ENCODE measurements at places on chromosomes 4 and X.

DNA sequence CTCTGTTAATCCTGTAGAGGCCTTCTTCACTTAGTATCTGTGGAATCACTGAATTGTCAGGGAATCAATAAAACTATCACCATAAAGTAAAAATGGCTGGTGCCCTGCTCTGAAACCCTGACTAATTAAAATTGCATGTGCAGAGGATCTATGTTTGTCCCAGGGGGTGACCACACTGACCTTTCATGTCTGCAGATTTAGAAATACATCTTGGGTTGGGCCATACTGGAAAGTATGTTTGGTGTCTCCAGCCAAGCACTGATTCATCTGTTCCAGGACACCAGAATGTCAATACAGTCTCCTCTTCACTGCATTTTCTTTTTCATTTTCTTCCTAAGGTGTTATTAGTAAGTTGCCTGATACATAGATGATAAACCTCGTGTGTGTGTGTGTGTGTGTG lies 490.9 kb upstream of the INTU start:
- no peak for DNase-seq

DNA sequence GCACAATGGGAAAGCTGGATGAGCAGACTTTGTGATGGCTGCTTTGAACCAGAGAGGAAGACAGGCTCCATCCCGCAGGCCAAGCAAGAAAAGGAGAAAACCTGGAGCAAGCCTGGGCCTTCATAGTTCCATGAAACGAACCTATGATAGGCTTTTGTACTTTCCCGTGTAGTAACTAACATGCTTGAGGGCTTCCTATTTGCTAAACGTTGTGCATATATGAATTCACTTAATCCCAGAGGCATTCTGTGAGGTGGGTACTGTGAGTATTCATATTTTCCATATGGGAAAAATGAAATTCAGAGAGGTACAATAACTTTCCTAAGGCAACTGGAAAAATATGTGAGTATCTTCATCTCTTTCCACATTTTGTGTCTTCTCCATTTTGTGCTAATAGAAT lies 13.6 kb upstream of the APBB2 start:
- DNase-seq, result no peak

- no peak for DNase-seq
Observed at GRCh38 chr4:13599159-13599558, 28.4 kb downstream of the BOD1L1 start.

DNA sequence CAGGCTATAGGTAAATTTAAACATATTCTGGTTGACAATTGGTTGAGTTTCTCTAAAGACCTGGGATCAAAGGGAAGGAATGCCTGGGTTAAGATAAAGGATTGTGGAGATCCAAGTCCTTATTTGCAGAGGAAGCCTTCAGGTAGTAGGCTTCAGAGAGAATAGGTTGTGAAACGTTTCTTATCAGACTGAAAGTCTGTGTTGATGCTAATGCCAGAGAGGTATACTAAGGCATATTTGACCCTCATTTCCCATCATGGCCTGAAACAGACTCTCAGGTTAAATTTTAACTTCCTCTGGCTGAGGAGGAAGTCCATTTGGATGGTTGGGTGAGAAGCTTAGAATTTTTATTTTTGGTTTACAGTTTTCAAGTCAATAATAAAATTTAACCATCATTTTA lies 48.1 kb downstream of the UGT2A2 start:
- DNase-seq, result no peak

GRCh38 chr4:126777649-126778048 lies 855.1 kb upstream of the INTU start:
- DNase-seq, result no peak

DNA sequence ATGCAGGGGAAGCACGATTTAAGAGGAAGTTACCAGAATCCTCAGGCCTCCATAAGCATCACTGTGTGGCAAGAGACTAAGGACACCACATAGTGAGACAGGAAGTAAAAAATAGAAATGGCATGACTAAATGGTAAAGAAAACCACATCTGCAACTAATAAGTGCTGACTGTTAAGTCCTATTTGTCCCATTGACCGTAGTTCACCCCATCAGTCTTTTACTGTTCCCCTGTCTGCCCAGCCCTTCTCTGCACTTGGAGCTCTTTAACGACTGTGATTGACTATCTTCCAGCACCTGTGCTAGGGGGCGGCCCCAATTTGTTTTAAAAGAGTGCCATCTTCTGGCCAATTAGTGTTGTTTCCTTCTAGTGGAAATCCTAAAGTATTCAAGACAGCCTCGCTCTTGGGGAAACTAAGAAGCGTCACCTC lies 94.2 kb downstream of the MAOA start:
- peak; percentile 42 for DNase-seq

DNA sequence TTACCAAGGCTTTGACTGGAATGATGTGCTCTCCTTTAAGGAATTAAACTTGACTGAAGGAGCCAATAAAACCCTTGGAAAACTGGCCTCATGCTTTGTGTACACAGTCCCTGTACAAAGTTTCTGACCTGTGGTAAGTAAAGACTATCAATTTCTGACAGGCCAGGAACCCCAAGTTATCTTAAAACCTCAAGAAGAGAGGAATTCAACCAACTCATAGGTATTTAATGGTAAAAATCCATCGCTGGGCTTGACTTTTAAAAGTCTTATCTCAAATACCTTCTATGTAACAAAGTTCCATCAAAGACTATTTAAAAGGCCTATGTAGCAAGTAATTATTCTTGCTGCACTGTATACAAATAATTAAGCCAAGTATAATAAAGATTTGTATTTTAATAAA lies 103.7 kb upstream of the TENT5D start:
- no peak for DNase-seq

DNA sequence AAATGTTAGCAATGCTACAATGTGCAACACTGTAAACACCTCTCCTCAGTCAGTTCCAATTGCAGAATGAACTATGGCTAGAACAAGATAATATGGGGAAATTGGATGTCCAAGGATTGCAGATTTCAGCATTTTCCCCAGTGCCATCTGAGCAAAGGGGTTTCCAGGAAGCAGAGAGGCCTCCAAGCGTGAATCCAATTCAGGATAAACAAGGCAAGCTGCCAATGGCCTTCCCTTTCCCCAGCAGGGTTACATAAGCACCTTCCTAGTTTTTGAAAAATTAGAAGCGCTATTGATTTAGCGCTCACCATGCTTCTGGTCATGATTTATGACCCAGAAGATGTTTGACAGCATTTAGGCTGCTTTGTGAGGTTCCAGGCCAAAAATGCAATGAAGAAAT lies 223.0 kb upstream of the GATB start:
- no peak for DNase-seq

DNA sequence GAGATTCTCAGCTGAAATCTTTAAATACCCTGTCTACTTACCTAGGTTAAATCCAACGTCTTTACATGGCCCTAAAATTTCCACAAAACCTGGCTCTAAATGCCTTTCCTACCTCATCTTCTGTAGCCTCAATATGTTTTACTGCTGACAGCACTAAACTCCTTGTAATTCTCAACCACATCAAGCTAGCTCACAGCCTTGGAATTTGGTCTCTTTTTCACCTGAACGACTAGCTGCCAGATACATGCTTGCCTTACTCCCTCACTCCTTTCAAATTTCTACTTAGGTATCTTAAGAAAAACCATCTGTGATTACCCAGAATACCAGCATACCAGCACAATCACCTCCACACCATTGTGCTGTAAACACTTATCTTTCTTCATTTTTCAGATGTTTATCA lies 635.6 kb upstream of the PCDH10 start:
- no peak for DNase-seq

DNA sequence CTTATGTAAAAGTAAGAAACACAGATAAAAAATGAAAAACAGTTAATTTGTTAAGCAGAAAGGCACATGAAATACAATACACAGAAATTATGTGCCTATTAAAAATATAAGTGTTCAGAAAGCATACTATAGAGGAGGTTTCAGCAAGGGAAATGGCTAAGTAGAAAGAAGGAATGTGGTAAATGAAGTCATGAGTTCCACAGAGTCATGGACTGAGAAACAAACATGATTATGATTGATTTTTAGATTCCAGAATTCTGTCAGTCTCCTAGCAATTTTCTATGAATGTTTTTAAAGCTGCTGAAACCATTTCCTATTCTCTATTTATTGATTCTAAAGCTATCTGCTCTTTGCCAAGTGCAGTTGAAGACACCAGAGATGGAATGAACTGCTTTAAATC lies 1398.4 kb downstream of the ARAP2 start:
- DNase-seq, result no peak

DNA sequence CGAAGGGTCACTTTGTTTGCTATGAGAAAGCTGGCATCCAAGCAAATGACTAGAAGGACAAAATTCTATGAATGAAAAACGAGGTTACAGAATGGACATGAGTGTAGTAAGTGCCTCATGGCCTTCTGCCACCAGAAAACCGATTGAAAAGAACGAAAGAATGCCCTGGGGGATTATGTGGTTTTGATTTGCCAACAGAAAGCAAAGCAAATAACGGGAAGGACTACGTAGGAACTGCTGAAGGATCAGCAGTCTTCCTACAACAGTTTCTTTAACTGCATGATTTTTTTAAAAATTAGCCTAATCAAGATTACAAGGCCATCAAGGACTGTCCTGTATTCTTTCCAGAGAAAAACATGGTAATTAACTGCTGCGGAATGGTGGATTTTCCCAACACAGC lies 50.6 kb downstream of the NRK start:
- DNase-seq, result no peak

DNA sequence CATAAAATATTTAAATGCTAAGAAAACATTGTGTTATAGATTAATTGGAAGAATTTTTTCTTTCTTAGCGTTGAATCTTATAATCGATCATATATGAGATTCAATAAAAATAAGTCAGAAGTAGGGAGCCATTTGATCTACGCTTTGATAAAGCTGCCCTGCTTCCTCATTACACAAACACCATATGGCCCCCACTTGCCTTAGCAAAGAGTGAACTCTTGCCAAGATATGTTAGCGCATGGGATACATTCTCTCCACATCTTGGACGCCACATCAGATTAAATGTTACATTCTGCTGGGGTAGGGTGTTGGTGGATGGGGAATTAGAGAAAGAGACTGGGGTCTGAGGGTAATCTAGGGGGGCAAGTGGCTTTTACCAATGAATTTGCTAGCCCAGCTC lies 207.7 kb upstream of the MID1 start:
- DNase-seq, result peak; percentile 66

DNA sequence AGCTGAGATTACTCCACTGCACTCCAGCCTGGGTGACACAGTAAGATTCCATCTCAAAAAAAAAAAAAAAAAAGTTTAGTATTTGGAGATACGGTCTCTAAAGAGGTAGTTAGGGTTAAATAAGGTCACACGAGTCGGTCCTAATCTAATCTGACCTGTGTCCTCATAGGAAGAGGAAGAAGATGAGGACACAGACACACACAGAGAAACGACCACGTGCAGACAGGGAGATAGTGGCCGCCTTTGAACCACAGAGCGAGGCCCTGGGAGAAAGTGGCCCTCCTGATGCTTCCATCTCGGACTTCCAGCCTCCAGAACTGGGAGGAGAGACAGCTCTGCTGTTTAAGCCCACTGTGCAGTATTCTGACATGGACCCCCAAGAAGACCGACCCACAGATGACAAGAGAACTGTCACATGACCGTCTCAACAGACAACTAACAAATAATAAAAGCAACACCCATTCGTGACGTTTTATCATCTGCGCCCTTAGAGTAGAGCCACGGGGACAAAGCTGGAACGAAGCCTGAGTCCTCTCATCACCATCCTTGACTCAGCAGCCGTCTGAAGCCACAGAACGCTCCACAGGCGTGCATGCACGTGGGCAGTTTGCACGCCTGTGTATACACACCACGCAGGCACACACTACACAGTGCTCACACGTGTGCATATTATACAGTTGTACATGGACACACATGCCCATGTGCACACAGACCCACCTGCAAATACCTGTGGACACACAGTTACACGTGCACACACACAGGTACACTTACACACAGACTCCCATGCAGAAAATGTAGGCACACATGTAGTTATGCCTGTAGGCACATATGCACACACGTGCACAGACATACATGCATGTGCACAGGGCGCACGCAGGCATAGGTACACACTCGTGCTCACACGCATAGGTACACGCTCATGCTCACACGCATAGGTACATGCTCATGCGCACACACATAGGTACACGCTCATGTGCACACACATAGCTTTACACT lies 51.7 kb downstream of the FAM53A start:
- no peak for DNase-seq

DNA sequence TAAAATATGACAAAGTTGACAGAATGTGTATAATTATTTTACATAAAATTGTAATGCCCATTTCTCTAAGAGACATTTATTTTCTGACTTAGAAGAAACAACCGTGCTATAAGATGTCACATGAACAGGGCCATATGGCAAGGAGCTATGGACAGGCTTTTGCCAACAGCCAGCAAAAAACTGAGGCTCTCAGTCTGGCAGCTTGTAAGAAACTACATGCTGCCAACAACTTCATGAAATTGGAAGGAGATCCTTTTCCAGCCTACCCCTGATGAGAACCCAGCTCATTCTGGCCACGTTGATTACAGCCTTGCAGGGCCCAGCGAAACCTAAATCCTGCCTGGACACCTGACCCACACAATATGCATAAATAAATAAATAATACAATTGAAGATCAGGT lies 250.3 kb upstream of the ARSJ start:
- DNase-seq, result peak; percentile 57

GRCh38 chr4:77930154-77930639 lies 67.6 kb downstream of the MRPL1 start:
- no peak for DNase-seq

DNA sequence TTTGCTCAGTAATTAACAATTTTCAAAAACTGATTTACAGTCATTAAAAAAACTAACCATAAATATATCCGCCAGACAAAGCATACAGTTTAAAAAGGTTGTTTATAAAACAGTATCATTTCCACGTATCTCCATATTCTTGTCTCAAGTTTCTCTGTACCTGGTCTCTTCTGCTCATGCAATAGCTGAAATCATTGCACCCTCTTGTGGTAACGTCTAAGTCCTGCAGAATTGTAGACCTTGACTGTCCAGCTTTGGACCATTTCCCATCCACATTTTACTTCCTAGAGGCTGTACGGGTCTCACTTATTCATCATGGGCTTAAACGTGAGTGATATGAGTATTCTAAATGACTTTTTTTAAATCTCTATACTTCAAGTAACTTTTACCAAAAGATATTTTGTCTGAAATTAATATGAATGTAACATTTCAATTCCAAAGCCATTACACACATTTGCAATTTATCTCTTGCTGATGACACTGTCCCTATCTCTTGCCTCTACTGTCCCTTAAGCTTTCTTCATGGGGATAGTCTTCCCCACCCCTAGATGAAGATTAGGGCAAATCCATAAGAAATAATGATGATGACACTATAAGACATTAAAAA lies 118.5 kb downstream of the BTC start:
- DNase-seq, result no peak

DNA sequence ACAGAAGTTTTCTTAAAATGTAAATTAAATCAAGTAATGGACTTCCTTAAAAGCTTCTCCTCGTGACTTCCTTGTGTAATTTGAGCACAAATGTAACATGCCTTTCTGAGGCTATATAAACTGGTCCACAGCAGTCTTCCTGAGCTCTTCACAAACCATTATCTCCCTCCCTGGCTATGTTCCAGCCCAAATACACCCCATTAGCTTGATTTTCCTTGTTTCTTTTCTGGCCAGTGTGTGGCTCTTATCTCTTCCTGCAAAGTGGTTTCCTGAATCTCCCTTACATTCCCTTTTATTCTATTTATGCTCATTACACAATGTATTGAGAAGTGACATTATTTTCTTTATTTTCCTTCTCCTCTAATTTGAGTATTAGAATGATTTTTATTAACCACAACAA lies 1085.3 kb upstream of the PCDH10 start:
- DNase-seq, result no peak

GRCh38 chr4:23952258-23952657 lies 62.4 kb upstream of the PPARGC1A start:
- DNase-seq, result no peak

Data from DMS 273 treated with DMSO at 0.1 percent for 48 hours (cell line).